NCI-H1417 (cell line): ENCODE measurements at places on chromosomes 12 and 14.

GRCh38 chr12:123395236-123395635, 11.3 kb downstream of the KMT5A start:
- no peak for DNase-seq

- DNase-seq, result no peak
Measured at GRCh38 chr12:73531752-73532151, 1005.9 kb upstream of the ATXN7L3B start.

DNA sequence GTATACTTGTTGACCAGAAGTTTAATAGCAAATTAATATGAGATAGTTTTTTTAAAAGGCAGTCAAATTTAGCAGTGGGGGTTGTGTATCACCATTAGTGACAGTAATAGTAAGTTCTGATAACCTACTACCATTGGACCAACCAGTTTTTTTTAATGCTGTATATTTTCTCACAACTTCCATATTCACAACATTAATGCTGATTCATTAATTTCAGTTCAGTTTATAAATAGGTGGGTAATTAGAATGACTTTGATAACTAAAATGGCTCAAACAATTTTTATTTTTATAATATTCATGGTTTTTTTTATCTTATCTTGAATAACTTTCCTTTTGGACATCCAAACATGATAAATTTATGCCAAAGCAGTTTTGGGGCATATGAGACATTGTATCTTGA, 13.8 kb downstream of the TMX1 start:
- no peak for DNase-seq

DNA sequence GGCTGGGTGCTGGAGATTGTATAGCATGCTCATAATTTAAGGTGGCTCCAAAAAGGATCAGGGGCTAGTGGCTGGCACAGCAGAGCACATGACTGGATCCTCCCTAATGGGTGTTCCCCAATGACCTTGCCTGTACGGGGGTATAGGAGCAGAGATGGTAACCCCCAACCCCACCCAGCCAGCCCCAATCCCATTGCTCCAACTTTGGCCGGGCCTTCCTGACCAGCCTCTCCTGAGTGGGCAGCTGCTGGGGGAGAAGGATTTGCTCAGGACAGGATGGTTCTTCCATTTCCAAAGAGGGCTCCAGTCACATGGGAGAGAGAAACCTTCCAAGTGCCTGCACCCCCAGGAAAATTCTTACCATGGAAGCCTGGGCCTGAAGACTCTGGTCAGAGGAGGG, 15.3 kb upstream of the NR4A1 start:
- no peak for DNase-seq

GRCh38 chr14:68977718-68978171, 1.4 kb downstream of the ACTN1 start:
- peak; percentile 57 for DNase-seq

- DNase-seq, result no peak
Measured at GRCh38 chr14:34257505-34257904, 204.5 kb downstream of the SPTSSA start.

GRCh38 chr12:88737838-88738472, 157.7 kb upstream of the KITLG start:
- no peak for DNase-seq

DNA sequence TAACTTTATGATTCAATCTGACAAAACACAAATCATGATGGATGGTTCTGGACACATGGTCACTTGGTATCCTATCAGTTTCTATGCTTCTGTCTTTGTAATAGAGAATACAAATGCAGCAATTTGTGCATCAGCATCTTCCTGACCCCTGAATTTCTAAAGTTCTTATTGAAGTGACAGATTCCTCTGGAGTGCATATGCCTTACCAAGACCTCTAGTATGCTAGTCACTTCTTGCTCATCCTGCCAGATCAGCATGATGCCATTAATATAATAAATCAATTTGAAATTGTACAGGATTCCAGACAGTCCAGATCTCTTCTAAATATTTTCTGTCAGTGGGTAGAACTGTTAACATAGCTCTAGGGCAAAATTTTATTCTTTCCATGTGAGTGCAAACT, 40.6 kb upstream of the GLIPR1 start:
- DNase-seq, result no peak

DNA sequence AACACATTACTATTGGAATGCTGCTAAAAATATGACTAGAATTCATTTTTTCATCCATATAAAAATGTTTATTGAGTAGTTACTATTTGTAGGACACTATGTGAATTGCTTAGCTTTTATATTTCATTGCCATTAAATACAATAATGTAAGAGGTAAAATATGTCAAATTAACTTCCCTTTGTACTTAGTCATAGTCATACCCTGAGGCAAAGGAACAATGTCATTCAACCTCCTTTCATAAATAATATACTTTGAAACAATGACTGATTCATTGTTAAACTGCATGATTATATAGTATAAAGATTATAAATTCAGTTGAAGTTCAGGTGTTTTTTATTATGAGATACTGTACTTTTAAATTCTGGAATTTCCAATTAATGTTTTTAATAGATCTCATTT, 105.2 kb downstream of the GARIN6 start:
- DNase-seq, result peak; percentile 23
